Natural killer cell treated with Interleukin-12 subunit alpha and Interleukin-12 subunit beta and Interleukin-15 and Interleukin-18, amount 100 ng/mL, for 72 hours (primary cell): ENCODE measurements at places on chromosomes 5 and 9. TPM values are rescaled to one million over a fixed set of nuclear protein-coding genes. Genes with fewer than 3 reads are reported as not detected.

GRCh38 chr5:54889826-54890225, 95.6 kb downstream of the ESM1 start:
- peaks cover 8% of the 10 kb centered on the region for H3K4me1 ChIP-seq
- H3K27me3 ChIP-seq, result peaks cover 42% of the 10 kb centered on the region

GRCh38 chr5:78499485-78499884, 139.1 kb downstream of the SCAMP1 start:
- peaks cover 3% of the 10 kb centered on the region for H3K4me1 ChIP-seq
- no peak overlapping the region for H3K4me3 ChIP-seq
- H3K36me3 ChIP-seq, result no peaks in the 10 kb centered on the region
- DNase-seq, result no peak
- no peak overlapping the region for H3K27ac ChIP-seq
- peaks cover 50% of the 10 kb centered on the region for H3K27me3 ChIP-seq

DNA sequence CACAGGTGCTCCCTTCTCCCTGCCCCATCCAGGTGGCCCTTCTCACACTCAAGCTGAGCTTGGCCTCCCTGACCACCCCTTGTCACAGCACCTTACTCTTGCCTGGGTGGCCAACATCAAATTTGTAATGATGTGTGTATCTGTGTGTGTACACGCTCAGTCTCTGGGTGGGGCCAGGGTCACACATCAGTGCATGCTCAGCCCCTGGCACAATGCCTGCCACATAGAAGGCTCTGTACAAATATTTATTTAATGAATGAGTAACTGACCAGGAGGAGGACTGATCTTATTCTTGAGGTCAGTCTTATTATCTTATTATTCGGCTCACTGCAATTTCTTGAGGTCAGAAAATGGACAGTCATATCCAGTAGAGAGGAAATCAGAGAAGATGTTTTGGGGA, 41.3 kb upstream of the HAND1 start:
- DNase-seq, result no peak
- no peak overlapping the region for H3K27ac ChIP-seq
- peaks cover 24% of the 10 kb centered on the region for H3K27me3 ChIP-seq
- no peak overlapping the region for H3K4me3 ChIP-seq

GRCh38 chr5:140833993-140834392, at the start of gene PCDHA7:
Gene PCDHA7 (plus strand): TSS chr5:140834269. CDS start chr5:140834384, 115 bp downstream.
- H3K4me1 ChIP-seq, result no peaks in the 10 kb centered on the region
- no peak within 1 kb of the TSS for H3K4me3 ChIP-seq
- no peak for DNase-seq
- H3K27ac ChIP-seq, result no peak within 1 kb of the TSS

CDH9 gene
- not detected for total RNA-seq

FCN1 gene
- not detected for total RNA-seq
